Natural killer cell (primary cell): ENCODE measurements at places on chromosomes 7 and 10. TPM values are rescaled to one million over a fixed set of nuclear protein-coding genes. Genes with fewer than 3 reads are reported as not detected.

DNA sequence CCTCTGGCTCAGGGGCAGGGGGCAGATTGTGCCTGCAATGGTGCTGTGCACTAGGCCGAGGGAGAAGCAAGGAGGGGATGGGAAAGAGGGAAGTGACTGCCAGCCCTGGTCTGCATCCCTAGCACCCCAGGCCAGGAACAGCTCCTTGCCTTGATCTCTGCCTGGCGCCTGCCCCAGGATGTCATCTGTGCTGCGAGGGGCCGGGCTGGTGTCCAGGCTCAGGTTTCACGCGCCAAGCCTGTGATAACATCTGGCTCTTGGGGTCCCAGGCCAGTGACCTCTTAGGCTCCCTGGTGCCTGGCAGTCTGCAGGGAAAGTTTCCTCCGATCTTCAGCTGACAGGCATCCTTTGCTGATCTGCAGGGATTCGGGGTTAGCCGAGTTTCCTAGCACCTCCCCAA lies 193.5 kb upstream of the GPR26 start:
- no peak for DNase-seq
- H3K27ac ChIP-seq: no peak overlapping the region
- no peaks in the 10 kb centered on the region for H3K27me3 ChIP-seq
- no peak overlapping the region for H3K4me3 ChIP-seq
- no peaks in the 10 kb centered on the region for H3K4me1 ChIP-seq

LRIT1 gene
- total RNA-seq: not detected

DNA sequence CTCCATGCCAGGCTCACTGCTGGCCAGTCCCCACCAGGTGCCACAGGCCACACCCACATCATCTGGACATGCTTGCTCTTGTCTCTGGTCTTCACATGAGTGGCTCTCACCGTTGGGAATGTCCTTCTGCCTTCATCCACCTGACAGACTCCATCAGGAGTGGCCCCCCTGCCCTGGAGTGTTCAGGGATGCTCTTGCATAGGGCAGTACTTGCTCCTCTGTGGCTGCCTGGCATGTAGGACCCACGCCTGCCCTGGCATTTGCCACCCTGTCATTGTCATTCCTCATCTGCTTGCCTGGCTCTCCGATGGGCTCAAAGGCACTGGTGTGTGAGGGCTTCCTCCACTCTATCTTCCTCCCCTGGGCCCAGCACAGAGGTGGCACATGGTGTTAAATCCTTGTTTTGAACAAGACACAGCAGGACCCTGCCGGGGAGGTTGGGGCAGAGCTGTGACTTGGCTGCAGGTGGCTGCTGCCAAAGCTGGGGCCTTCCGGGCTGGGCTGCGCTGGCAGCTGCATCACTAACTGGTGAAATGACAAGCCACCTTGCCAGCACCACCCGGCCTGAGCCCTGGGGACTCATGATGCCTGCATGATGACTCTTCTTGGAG lies 1.8 kb downstream of the SH2D4B start:
- no peaks in the 10 kb centered on the region for H3K36me3 ChIP-seq
- H3K27ac ChIP-seq: no peak overlapping the region
- H3K4me1 ChIP-seq: peaks cover 18% of the 10 kb centered on the region
- no peak for DNase-seq

DNA sequence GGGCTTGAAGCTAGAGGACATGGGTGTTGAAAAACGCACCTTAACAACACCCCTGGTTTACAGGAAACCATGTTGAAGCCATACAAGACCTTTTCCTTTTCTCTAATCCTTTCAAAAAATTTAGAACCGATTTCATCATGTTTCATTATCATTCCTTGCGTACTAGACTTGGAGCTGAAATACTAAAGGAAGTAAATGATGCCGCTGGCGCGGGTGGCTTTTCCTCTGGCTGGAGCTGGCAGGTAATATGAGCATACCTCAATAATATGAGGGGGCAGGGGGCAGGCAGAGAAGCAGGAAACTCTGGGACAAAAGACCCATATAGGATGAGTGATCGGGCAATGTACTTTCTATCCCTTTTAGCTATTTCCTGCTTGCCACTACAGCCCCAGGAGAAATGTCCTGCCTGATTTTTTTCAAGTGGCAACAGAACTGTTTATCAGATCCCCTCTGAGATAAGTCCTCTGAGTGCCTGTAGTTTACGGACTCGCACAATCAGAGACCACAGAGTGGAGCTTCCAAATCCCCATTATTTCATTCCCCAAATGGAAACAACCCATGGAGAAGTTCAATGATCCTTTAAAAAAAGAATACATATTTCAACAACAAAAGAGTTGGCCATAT lies 450.1 kb downstream of the KCNMA1 start:
- H3K27ac ChIP-seq: no peak overlapping the region
- H3K36me3 ChIP-seq: no peaks in the 10 kb centered on the region
- no peak for DNase-seq
- H3K4me1 ChIP-seq: no peaks in the 10 kb centered on the region
